ENCODE measurements at places on chromosomes 1 and 21. TPM values are rescaled to one million over a fixed set of nuclear protein-coding genes. Genes with fewer than 3 reads are reported as not detected.

DNA sequence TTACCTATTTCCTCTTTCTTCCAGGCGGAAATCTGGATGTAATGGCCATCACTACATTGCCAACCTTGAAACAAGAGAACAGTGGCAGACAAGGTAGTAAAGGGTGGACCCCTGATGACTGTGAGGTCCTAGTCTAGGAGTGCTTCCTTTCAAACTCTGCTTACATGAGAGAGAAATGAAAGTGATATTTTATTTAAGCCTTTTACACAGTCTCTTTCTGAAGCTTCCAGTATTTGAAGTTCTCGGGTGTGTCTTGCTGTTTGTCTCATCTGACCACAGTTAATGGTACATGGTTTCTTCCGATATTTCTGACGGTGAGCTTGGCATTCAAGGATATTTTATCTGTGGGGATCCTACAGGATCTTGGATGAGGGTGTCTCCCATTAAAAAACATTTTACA is 215.2 kb downstream of the SLC45A1 start:
- DNase-seq = no peak

The VPS45 gene
- total RNA-seq = 43.6 TPM

- DNase-seq = no peak
These were observed 3.1 kb downstream of the PADI1 start for GRCh38 chr1:17207966-17208418.

DNA sequence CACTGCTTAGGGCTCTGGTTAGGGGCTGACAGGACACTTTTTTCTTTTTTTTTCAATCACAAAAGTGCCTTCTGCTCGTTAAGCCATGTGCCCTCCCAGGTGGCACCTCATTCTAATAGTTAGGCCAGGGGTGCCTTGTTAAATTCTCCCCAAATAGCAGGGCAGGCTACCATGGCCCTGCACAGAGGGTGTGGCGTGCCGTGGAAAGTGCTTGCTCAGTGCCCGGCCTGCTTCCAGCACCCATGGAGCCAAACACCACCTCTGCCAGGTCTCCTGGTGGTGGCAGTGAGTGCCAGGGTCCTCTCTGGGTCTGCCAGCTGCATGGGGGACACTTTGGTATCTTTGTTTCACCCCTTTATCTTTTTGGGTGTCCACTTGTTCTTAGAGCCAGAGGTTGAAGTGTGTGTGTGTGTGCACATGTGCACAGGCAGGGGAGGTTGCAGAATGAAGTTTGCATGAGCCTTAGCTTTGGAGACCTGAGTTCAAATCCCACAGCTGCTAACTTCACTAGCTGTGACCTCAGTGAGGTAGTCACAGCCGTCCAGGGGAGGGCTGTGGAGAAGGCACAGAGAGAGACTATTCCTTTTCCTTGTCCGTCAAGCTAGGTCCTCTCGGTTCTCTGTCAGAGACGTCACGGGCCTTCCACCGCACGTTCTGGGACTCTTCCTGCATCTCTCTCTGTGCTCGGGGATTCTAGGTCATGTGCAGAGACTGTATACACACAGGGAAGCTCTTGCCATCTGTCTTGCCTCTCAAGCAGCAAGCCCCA is 39.9 kb upstream of the CSF3R start:
- no peak for DNase-seq

- DNase-seq = no peak
These were observed 5.1 kb downstream of the HDGF start for GRCh38 chr1:156746406-156746727.

DNA sequence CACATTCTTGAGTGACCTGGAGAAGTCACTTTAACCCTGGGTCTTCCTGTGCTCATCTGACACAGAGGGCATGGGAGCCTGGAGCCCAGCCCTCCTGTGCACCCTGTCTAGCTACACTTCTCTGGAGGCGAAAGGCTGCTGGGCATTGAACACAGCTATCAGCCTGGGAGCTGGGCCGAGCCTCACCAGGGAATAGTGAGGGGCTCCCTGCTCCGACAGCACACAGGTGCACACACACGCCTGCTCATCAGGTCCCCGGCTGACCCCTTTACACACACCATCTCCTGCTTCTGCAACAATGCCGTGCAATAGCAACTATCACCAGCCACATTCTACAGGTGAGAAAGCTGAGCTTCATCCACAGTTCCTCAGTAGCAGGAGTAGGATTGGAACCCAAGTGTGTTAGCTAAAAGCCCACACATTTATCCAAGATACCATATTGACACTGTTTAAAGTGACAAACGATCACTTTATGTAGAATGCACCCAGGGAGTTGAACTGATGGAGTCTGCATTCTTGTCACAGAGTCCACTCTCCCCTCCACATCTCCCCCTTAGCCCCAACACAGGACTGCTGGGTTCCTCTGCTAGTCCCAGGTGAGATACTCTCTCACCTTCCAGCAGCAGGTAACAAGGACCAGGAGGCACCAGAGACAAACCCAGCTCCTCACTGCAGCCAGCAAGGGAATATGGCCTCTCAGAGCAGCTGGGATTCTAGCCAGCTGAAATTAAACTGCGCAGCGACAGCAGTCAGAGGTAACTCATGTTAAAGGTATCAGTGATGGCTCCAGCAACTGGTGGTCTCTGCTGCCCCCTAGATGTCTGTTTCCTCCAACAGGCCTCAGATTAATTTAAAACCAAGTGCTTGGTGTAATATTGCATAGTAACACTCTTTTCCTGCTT is 18.3 kb upstream of the CAPN8 start:
- peak; percentile 62 for DNase-seq
